ENCODE measurements at places on chromosomes 6 and 20. TPM values are rescaled to one million over a fixed set of nuclear protein-coding genes. Genes with fewer than 3 reads are reported as not detected.
A peak's percentile ranks its signal among the peaks of the same experiment; 100 is the strongest.

DNA sequence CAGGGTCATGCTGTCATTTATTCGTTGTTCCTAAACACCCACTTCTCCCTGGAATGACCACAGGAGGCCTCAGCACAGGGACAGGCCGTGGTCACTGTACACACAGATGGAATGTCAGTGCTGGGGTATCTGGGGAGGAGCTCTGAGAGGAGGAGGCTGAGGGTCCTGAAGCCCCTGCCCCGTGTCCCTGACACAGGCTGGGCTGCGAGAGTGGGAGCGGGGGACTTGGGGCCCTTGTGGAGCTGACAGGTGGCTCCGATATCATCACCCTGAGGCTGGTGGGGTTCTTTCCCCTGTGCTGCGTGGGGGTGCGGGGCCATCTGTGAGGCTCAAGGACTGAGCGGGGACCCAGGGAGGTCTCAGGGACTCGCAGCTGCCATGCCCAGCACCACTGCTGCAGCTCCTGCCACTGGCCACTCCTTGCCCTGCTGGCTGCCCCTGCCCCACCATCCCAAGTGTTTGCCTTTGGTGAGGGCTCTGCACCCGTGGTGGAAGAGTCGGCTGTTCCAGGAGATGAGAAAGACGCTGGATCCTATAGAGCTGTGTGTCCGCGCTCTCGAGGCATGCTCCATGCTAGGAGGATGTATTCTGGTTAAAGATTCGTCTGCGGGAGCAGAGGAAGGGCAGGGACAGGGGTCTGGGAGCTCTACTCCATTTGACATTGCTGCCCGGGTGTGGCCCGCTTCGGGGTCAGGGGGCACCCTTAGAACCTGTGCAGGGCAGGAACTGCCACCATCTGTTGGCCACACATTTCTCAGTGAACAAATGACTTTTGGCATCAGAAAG lies 18.9 kb downstream of the NPEPL1 start:
- peak; percentile 4 for DNase-seq

- DNase-seq = no peak
These were observed 93.6 kb downstream of the GRM4 start for GRCh38 chr6:34052071-34052825.

GRCh38 chr6:42530296-42530695 lies 33.5 kb upstream of the UBR2 start:
- DNase-seq = no peak

GRCh38 chr20:7967199-7967844 lies 27.1 kb upstream of the HAO1 start:
- no peak for DNase-seq

DNA sequence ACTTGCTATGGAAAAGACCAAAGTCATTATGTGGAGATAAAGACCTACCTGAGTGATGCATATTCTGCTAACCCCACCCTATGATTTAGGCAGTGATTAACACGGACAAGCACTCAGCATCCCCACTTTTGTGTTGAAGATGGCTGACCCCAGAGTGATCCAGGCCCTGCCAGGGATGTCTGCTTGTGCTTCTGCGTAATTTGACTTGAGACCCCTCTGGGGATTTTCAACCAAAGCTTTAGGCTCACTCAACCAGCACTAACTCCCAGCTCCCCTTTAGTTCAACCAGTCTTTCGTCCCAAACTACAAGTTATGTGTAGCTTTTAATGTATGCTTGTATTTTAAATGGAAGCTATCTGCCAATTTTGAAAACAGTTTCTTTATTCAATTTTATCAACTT lies 538.0 kb upstream of the ID4 start:
- DNase-seq = no peak

GRCh38 chr6:45195137-45195536 lies 133.0 kb upstream of the RUNX2 start:
- no peak for DNase-seq

GRCh38 chr6:137823826-137824555 lies 43.1 kb upstream of the TNFAIP3 start:
- peak; percentile 83 for DNase-seq

- no peak for DNase-seq
These were observed 47.6 kb upstream of the ZNF337 start for GRCh38 chr20:25744261-25744660.

DNA sequence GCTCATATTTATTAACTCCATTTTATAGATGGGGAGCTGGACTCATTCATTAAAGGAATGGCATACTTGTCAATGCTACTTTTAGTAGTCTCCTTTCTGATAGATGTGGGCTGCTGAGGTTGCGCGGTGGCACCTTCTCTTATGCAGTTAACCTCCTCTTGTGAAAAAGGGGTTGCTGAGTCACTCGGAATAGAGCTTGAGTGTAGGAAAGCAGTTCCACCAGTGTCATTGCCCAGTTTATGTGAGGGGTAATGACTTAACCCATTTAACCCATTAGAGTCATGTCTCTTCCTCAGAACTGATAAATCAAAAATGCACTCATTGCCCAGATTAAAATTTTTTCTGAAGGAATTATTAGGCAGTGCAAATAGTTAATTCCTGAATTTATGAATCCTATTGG lies 6.3 kb downstream of the MAPK14 start:
- peak; percentile 62 for DNase-seq

GRCh38 chr20:324177-325044 lies 941 bp upstream of the SOX12 start:
- peak; percentile 89 for DNase-seq

DNA sequence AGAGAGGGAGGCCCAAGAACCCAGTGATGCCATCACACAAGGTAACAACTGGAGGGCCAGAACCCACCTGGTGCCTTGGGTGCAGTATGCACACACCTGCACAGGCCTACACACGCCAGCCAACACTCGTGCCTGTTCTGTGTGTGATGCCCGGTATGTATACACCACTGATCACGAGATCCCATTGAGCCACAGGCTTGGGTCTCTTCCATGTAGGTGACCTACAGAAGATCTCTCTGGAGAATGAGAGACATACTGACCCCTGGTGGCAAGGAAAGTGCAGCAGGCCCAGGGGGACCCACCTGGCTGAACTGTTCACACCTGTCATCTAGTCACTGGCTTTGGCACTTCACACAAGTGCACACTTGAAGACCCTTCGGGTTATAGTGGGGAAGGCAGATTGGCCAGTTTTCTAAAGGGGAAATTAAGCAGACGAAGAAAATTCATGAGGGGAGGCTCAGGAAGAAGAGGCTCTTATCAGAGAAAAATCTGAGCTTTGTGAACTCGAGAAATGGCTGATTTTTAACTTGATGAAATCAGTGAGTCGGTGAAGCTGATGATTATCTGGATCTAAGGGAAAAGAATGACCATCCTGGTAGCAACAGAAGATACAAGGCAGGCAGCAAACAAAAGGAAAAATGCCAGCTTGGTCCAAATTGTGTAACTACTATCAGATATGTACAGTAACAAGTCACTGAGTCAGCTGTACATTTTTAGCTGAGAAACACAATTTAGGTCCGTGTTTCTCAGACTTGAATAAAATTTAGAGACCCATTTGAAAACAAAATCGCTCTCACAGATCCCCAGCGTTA lies 69.1 kb upstream of the PBOV1 start:
- peak; percentile 60 for DNase-seq

GRCh38 chr6:124466949-124467348 lies 495.3 kb upstream of the RNF217 start:
- no peak for DNase-seq

GRCh38 chr6:26025047-26025893 lies 62.0 kb upstream of the HFE start:
- DNase-seq = no peak

GRCh38 chr20:53859684-53860083 lies 210.7 kb downstream of the BCAS1 start:
- no peak for DNase-seq

DNA sequence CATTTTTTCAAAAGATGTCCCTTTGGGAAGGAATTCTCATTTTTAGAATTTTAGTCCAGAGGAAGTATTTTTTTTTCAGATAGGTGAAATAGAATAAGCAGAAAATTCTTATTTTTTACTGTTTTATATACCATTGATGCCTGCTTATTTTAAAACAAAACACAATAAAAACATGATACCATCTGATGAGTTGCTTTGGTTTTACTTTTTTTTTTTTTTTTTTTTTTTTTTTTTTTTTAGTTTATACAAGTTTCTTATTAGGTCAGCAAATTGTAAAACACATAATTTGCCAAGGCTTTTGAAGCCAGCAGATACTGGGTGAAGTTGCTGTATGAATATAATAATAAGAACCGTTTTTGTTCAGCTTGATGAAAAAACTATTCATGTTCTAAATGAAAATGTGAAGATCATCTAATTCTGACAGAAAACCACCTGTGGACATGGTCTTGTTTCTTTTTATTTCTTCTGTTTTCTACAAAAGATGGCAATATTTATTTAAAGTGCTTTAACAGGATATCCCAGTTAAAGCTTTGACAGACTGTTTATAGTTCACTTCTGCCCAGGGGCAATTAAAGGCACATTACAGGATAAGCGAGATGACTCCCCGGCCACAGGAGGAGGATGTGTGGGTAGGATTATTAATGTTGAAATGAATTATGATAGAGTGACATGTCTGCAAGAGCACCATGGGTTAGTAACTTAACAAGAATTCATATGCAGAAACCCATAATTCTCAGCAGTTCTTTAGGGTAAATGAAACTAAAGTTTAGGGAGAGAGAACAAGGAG lies 31.1 kb downstream of the MYB start:
- DNase-seq = peak; percentile 55

- DNase-seq = no peak
These were observed 68.7 kb downstream of the POPDC3 start for GRCh38 chr6:105111105-105111504.

DNA sequence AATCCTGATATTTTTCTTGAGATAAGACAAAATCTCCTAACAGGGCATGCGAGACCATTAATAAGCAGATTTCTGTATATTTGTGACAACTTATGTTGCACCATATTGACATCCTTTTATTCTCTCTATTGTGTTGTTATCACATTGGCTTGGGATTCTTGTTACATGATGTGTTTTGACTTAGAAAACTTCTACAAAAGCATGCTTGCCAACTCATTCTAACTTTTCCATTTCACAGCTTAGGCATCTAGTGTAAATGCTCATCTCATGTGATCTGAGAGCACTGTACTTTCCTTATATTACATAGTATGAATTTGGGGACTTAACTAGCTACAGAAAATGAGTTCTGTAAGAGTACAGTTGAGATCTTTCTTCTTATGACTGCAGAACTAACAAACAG lies 1040.7 kb upstream of the ADGRB3 start:
- no peak for DNase-seq

GRCh38 chr6:23370051-23370450 lies 756.0 kb upstream of the NRSN1 start:
- DNase-seq = no peak

DNA sequence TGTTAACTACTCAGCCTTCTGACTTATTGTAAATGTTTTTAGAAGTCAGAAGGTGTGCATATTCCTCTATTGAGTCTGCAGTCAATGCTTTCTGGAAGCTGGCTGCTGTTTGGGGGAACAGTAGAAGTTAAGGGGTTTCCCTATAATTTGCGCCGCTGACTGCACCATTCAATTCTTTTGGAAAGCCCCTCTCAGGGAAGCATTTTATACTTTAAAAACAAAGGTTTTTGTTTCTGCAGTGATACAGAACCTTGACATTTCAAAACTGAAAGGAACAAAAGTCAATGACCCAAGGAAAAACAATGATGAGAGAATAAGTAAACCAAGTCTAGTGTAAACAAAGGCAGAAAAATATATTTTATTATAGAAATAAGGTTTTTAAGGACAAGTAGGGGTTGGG lies 120.8 kb upstream of the TNFAIP3 start:
- DNase-seq = no peak

DNA sequence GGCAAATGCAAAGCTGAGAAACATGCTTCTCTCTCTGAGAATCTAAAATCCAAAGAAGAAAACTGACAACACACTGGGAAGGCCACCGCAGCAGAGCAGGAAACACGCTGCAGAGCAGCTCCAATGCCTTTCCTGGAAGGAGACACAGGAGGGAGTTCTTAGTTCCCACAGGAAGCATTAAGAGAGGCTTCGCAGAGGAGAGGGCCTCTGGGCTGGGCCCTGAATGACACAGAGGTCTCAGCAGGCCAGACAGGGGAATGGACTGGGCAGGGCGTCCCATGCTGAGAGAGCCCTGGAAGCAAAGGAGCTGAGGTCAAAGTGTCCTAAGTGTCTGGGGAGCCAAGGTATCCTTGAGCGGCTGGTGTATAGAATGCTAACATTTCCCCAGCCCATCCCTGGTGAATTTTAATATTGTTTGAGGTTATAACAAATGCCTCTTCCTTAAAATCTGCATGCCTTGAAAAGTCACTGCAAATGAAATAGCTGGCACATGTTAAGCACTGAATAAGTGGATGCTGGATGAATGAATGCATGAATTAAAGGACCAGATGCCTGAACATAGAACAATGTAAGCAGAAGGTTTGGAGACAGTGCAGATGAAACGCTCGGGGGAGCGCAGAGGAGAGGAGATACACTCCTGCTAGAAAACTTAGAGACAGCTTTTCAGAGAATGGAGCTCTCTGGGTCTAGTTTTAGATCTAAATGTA lies 110.0 kb upstream of the SYNDIG1 start:
- DNase-seq = no peak

The OPRL1 gene
- total RNA-seq = 0.63 TPM

The RIPOR3 gene
- total RNA-seq = not detected

The PRL gene
- not detected for total RNA-seq

The EIF6 gene
- 120 TPM for total RNA-seq

The CTAGE9 gene
- total RNA-seq = not detected

The CGAS gene
- total RNA-seq = 37.2 TPM
